ENCODE measurements at places on chromosomes 6 and 20.

- DNase-seq, result no peak
These were observed 130.3 kb upstream of the PMEPA1 start for GRCh38 chr20:57840066-57840465.

GRCh38 chr6:24883618-24884017 lies 52.1 kb downstream of the RIPOR2 start:
- no peak for DNase-seq

DNA sequence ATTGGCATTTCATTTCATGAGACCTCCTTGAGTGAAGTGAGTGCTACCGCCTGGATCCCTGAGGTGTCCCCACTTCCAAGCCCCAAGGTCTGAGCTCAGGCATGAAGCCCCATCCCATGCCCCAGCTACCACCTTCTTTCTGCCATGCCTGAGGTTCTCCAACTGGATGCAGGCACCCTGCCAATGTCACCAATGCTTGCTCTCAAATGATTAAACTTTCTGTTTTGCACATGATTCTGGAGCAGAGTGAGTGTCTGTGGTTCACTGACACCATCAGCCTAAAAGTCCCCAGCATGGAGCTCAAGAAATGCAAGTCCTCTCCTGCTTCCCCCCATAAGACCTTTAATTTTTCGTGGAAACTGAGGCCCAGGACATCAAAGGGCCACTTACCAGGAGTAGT lies 43.7 kb upstream of the BPIFA2 start:
- DNase-seq, result no peak

DNA sequence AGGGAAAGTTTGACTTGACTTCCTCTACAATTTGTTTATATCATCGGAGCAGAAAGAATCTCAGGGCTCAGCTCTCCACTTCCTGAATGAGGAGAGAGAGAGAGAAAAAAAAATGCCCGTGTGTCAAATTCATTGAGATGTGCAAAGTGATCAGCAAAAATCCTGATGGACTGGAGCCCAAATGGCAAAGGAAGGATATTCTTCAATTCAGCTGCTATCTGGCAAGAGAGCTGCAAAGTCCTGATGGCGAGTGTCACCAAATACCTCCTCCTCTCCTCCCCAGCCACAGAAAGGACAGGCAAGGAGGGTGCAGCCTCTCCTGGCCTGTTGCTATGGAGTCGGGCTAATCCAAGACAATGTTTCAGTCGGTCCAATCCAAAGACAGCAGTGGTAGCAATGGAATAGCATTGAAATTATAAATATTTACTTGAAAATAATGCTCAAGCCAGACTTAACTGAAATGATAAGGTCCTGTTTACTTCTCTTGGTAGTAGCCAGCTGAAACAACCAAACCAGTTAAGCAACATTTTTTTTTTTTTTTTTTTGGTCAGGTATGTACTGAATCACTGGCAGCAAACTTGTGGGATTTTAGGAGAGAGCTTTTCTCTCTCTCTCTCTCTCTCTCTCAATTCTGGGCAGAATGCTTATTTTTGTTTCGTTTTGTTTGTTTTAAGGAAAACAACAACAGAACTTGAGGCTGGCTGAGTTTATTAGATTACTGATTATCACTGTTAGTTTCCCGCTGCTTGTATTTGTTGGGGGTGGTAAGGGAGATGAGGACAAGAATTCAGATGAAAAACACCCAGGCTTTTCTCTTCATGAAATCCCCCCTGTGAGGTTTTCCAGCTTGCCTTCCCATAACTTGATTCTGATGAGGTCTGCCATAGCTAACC lies 204.2 kb downstream of the BCAS1 start:
- DNase-seq, result no peak

DNA sequence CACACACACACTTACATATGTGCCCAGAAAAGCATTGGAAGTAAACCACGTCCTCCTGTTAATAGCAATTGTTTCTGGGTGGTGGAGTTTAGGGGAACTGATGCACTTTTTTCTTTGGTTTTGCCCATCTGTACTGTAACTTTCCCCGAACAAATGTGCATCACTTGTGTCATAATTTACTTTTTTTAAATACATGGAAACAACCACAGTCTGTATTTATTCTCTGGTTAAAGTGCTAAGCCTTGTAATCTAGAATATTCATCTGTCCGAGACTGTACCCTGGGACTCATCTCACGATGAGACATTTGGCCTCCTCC lies 61.5 kb upstream of the CD93 start:
- no peak for DNase-seq

DNA sequence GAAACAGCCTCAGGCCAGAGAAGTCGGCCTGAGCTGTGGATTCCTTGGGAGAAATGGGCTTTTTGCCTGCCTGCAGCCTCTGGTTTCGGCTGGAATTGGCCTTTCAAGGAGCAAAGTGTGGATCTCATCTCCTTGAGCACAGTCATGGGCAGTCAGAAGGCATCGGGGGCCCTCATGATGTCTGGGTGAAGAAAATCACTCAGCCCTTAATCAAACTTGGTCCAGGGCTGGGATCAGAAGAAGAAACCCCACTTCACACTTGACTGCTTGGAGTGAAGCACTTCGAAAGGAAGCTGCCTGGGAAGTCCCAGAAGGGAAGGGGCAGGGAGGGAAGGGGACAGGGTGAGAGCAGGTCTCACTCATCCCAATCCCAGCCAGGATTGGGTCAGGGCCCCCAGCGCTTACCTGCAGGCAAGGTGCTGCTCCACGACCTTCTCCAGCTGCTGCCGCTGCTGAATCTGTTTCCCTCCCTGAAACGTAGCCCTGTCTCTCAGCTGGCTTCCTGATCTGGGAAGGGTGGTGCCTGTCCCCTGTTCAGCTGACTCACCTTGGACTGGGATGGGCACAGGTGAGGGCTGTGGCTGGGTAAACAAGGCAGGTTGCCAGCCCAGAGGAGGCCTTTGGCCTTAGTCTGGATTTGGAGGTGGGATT lies at the start of gene SDCBP2:
TSS of gene SDCBP2 (minus strand) at position 460 of the 651 bp plus-strand sequence. CDS start 8,723 bp downstream, outside the sequence.
- DNase-seq, result peak; percentile 29

GRCh38 chr20:49854190-49854875 lies 41.7 kb downstream of the SLC9A8 start:
- no peak for DNase-seq

DNA sequence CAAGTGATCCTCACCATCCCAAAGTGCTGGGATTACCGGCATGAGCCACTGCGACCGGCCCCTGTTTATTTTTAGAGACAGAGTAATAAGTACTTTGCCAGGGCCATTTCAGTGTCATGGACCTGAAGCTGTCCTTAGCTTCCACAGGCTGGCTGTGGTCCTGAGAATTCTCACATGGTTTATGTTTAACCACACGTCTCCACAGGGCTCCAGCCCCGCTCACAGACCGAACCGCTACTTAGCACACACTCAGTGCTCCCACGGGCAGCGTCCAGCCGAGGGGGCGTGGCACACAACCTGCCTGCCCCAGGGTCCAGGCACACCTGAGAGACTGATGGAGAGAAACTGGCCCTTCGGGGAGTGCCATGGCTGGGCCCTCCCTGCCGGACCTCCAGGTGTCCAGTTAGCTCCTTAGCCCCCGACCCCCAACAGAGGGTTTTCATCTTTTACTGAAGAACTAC lies 11.7 kb downstream of the ACSS1 start:
- DNase-seq, result no peak

DNA sequence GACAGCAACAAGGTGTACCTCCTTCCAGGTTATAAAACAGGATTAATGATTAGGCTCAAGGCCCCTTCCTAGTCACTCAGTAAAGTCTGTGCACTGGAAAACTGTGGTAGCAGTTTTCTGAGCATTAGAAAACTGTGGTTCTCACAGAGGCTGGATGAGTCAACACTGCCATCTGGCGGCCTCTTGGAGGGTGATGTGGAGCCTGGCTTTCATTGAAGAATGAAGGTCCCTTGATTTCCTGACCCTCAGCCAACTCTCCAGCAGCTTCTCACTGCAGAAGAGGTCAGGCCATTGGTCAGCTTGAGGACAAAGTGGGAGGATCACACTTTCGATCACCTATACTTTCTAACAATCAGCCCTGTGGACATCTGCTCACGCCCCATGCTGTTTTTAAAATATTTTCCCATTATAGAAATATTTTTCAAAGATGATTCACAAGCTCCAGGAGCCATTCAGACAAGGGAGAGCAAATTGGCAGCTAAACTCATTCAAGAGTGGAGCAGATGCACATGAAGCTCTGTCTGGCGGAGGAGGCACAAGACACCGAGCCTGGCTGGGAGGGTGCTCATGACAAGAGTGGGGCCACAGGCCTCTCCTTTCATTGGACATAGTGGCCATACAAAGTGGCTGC lies 23.2 kb downstream of the PSMB1 start:
- DNase-seq, result peak; percentile 77

DNA sequence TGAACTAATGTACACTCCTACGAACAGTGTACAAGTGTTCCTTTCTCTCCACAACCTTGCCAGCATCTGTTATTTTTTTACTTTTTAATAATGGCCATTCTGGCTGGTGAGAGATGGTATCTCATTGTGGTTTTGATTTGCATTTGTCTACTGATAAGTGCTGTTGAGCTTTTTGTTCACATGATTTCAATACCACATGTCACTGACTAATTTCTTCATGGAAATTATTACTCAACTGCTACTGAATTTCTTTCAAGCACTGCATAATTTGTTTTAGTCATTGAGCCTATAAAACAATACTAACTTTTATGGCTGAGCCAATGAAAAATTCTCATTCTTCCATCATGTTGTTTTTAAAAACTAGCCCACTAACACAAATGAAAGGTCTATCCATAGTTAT lies 115.4 kb downstream of the FRK start:
- DNase-seq, result no peak

DNA sequence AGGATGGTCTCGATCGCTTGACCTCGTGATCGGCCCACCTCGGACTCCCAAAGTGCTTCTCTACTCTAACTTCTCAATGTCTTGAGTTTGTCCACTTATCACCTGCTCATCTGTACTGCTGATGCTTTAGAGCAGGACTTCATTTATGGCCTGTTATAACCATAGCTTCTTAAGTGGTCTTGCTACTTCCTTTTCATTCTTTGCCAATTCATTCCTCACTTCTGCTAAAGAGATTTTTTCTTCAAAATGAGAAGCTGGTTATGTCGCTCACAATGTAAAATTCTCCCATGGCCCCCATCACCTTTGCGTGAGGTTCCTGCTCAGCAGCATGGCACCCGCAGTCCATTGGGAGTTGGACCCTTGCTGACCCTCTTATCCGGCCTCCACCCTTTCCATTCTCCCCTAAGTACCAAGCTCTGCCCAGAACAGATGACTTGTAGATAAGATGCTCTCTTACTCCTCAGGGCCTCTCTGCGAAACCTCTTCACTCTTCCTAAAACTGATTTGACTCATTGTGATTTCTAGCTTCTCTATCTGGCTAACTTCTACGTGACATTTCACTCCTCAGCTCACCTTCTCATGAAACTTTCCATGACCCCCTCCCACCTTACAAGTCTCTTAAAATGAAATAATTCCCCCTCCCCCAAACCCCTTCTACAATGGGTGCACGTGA lies 13.9 kb upstream of the CD164 start:
- no peak for DNase-seq

DNA sequence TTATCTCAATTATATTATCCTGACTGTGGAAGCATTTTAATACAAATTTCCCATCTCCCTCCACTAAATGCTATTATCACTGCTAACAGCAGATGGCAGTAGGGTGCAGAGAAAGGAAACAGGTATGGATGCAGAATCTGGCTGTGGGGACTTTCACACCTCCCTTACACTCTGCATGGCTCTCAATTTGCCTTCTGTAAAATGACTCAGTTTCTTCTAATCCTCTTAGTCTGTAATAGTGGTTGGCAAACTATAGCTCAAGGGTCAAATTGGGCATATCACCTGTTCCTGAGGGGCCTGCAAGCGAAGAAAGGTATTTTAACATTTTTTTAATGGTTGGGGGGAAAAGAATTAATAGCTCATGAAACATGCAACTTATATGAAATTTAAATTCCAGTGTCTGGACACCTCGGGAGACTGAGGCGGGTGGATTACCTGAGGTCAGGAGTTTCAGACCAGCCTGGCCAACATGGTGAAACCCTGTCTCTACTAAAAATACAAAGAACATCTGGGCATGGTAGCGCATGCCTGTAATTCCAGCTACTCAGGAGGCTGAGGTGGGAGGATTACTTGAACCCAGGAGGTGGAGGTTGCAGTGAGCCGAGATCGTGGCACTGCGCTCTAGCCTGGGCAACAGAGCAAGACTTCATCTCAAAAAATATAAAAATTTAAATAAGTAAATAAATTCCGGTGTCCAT lies 83.5 kb downstream of the ZMYND8 start:
- peak; percentile 24 for DNase-seq

DNA sequence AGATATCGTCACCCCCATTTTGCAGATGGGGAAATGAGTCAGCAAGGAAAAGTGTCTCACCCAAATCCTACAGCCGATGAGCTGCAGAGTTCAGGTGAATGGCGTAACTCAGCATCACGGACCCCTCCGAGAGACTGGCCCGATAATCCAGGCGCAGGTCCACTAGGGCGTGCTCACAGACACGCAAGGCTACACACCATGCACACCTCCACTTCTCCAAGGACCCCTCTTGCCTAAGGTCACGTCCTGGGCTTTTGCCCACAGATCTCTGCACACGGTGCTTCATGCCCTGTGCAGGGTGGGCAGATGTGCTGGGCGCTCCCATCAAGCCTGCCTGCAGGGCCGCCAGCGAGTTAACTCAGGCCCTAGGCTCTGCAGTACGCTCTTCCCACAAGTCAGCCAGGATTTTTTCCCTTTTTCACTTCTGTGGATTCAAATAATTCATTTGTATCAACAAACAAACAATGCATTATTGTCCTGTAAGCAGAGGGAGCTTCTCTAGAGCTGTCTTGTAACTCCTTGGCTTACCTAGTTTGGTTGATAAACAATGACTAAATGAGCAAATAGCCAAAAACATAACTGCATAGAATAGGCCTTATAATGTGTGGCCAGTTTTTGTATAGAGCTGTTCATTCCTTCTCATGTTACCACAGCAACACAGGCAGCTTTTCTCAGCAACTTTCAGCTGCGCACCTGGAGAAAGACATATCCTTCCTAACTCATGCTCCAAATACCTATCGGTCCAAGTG lies 139.1 kb downstream of the AGPAT4 start:
- no peak for DNase-seq

GRCh38 chr6:33213989-33214335 lies 5.7 kb downstream of the RING1 start:
- DNase-seq, result no peak

DNA sequence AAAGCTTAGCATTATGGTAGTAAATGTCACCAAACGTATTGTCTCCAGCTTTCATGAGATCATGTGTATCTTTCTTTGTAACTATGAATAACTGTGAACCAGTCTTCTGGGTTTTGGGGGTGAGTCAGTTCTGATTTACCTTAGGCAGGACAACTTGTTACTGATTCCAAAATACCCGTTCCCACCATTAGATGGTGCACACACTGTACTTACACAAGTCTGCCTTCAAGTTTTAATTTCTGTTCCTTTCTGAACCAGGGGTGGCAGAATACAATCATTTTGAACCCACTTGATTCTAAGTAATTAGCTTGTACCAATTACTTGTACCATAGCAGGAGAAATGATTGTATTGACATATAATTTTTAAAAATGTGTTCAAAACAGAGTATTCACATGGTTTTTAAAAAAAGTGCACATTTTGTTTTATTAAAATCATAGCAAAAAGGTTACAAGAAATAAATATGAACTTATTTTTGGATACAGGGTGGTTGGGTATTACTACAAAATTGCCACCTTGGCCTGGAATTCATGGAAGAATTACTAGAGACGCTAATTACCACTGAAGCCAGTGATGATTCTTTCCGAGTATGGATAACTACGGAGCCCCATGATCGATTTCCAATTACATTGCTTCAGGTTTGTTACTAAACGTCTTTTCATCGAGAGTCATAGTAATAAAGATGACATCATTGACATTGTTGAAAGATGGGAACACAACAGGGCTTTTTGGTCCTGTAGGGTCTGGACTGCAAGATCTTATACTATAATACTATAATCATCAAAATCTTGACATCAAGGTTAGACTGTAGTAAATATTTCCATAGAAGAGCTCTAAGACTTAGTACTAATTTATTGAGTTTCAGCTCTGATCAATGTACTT lies 75.2 kb upstream of the GLP1R start:
- peak; percentile 46 for DNase-seq

Measured in CD8-positive, alpha-beta T cell (primary cell).